ENCODE measurements at places on chromosomes 6 and 20. TPM values are rescaled to one million over a fixed set of nuclear protein-coding genes. Genes with fewer than 3 reads are reported as not detected.
A peak's percentile ranks its signal among the peaks of the same experiment; 100 is the strongest.

The KCNK15 gene
- total RNA-seq, result not detected

DNA sequence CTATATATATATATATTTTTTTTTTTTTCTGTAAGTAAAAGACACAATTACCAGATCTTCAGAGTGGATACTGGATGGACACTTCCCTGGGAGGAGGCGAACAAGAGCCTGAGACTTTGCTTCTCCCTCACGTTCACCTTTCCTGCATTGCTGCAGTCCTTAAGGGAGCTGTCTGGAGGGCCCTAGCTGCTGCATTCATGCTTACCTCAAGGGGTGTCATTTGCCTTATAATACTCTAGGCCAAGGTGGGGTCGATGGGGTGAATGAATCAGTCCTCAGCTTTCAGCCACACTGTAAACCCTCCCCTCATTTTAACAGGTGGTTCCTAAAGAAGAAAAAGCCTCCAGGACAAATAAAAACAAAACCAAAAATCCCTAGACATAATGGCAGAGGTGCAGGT lies 34.8 kb upstream of the CD83 start:
- H3K27me3 ChIP-seq, result peaks cover 3% of the 10 kb centered on the region
- H3K36me3 ChIP-seq, result no peaks in the 10 kb centered on the region
- H3K4me3 ChIP-seq, result no peak overlapping the region
- H3K27ac ChIP-seq, result no peak overlapping the region
- no peak for DNase-seq

GRCh38 chr6:31597006-31597405 lies 4.2 kb upstream of the NCR3 start:
- no peaks in the 10 kb centered on the region for H3K27me3 ChIP-seq
- peak; percentile 66 for DNase-seq
- H3K27ac ChIP-seq, result peak overlapping the region; percentile 3
- H3K4me3 ChIP-seq, result no peak overlapping the region
- H3K4me1 ChIP-seq, result peaks cover 51% of the 10 kb centered on the region

- H3K27me3 ChIP-seq, result peaks cover 32% of the 10 kb centered on the region
- H3K4me1 ChIP-seq, result no peaks in the 10 kb centered on the region
- no peak overlapping the region for H3K4me3 ChIP-seq
- no peaks in the 10 kb centered on the region for H3K36me3 ChIP-seq
- H3K27ac ChIP-seq, result no peak overlapping the region
- no peak for DNase-seq
These were observed 2.9 kb upstream of the SPINT3 start for GRCh38 chr20:45518282-45518681.

The MAS1 gene
- total RNA-seq, result not detected

The GPSM3 gene
- total RNA-seq, result 282 TPM

The TRIM38 gene
- 27.6 TPM for total RNA-seq

GRCh38 chr6:20411953-20412681 lies 10.4 kb downstream of the E2F3 start:
- H3K4me1 ChIP-seq, result peaks cover 92% of the 10 kb centered on the region
- H3K27me3 ChIP-seq, result no peaks in the 10 kb centered on the region
- H3K27ac ChIP-seq, result peak overlapping the region; percentile 10

- no peaks in the 10 kb centered on the region for H3K36me3 ChIP-seq
- DNase-seq, result no peak
- no peak overlapping the region for H3K27ac ChIP-seq
- no peaks in the 10 kb centered on the region for H3K4me1 ChIP-seq
These were observed 6.1 kb downstream of the COL21A1 start for GRCh38 chr6:56241124-56241802.

DNA sequence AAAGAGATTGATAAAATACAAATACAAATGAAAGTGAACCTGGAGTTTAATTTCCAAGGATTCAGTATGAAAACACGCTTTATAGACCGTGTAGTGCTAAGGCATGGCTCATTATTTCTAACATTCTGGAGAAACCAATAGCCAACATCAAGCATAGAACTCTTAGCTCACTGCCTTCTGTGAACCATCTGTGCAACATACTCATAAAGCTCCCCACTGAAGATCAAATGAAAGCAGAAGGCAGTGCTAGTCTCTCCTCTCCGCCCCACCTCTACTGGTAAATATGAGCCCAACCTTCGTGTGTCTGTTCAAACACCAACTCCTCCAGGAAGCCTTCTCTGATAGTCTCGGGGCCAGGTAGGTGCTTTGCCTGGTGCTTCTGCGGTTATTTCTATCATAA lies 153.6 kb downstream of the IPCEF1 start:
- H3K27ac ChIP-seq, result no peak overlapping the region
- H3K27me3 ChIP-seq, result no peaks in the 10 kb centered on the region
- peaks cover 3% of the 10 kb centered on the region for H3K4me1 ChIP-seq
- no peak overlapping the region for H3K4me3 ChIP-seq
- H3K36me3 ChIP-seq, result peaks cover 87% of the 10 kb centered on the region

GRCh38 chr6:31632279-31632946 lies 11.9 kb downstream of the PRRC2A start:
- no peak for DNase-seq
- no peaks in the 10 kb centered on the region for H3K27me3 ChIP-seq
- peaks cover 4% of the 10 kb centered on the region for H3K4me1 ChIP-seq
- H3K4me3 ChIP-seq, result no peak overlapping the region

GRCh38 chr20:20635006-20635405 lies 77.4 kb downstream of the RALGAPA2 start:
- peaks cover 10% of the 10 kb centered on the region for H3K4me1 ChIP-seq
- H3K4me3 ChIP-seq, result no peak overlapping the region
- peaks cover 38% of the 10 kb centered on the region for H3K36me3 ChIP-seq
- H3K27me3 ChIP-seq, result no peaks in the 10 kb centered on the region

- no peaks in the 10 kb centered on the region for H3K36me3 ChIP-seq
- peaks cover 13% of the 10 kb centered on the region for H3K27me3 ChIP-seq
- peaks cover 9% of the 10 kb centered on the region for H3K4me1 ChIP-seq
- no peak overlapping the region for H3K27ac ChIP-seq
These were observed 19.1 kb upstream of the IRF4 start for GRCh38 chr6:372336-372911.

GRCh38 chr6:43495409-43495941 lies 14.7 kb downstream of the LRRC73 start:
- no peaks in the 10 kb centered on the region for H3K27me3 ChIP-seq
- peaks cover 19% of the 10 kb centered on the region for H3K4me1 ChIP-seq
- peaks cover 3% of the 10 kb centered on the region for H3K36me3 ChIP-seq
- peak; percentile 41 for DNase-seq

Data from activated CD4-positive, alpha-beta T cell treated with anti-CD3 and anti-CD28 coated beads, Interleukin-2, amount 10 ng/mL, durations not matched to agents 7 days and 5 days (primary cell).